ENCODE measurements at places on chromosomes 16 and 17.

DNA sequence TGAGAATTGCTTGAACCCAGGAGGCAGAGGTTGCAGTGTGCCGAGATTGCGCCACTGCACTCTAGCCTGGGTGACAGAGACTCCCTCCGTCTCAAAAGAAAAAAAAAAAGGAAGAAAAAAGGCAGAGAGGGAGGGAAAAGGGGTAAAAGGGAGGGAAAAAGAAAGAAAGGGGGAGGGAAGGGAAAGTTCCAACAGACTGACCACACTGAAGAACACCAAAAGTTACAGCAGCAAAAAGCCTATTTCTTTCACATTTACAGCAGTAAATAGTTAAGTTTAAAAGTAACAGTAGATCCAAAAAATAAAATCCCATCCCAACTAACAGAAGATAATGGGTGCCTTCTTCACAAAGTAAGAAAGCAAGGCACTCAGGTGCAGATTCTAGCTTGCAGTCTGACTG lies 36.9 kb upstream of the C17orf78 start:
- DNase-seq = no peak

DNA sequence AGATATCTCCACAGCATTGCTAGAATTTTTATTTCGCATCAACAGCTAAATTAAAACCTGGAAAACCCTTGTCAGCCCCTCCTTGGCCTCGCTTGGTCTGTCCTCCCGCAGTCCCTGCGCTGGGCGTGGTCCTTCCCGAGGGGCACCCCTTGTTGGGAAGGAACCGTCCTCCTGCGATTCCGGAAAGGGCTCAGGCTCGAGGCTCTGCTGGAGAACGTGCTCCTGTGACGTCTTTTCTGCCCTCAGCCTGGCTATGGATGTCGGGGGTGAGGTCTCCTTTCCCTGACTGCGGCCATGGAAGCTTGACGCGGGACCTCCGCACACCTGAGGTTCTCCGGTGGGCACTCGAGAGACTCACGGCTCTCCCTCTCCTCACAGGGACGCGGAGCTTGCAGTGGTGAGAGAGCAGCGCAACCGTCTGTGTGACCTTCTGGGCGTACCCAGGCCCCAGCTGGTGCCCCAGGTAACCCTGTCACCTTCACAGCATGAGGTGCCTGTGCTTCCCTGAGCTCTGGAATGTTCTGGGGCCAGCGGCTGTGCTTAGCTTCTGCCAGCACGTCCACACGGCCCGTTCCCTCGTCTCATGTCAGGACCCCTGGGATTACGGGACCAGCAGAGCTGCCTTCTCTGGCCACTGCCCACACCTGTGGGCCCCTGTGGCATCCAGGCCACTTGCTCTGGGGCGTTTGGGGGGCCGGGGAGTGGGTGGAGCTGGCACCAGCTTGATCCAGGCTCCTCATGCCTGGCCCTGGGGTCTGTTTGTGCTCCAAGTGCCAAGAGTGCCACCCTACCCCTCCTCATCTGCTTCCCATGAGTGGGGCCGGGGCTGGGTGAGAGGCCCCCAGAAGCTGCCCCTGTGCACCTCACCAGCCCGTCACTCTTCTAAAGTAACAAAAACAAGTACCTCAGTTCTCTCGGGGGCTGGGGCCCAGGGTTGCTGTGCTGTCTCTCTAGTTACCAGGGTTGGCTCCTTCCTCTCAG lies 101.5 kb upstream of the ZNF750 start:
- no peak for DNase-seq

GRCh38 chr17:65181237-65182061 lies 44.3 kb downstream of the RGS9 start:
- DNase-seq = no peak

DNA sequence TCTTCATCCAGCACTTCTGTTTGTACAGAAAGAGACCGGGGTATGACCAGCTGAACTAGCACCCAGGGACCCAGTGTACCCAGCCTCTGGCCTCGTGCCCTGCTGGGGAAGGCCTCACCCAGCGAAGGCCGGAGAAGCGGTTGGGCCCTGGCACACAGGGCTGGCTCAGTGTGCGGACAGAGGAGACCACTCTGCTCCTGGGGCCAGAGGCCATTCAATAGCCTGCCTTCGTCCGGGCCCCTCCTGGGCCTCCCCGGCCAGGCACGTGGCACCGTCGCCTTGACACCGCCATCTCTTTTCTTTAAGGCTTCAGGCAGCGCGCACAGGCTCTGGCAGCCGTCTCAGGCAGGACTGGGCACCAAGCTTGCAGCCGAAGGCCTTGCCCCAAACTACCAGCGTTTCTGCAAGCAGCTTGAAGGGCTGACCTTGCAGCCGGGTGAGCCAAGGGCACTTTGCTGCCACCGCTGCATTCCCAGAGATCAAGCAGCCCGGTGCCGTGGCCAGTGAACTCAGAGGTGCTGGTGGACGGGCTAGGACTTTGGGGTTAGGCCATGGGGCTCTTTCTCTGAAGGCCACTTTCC lies 8.0 kb downstream of the TAX1BP3 start:
- peak; percentile 12 for DNase-seq

DNA sequence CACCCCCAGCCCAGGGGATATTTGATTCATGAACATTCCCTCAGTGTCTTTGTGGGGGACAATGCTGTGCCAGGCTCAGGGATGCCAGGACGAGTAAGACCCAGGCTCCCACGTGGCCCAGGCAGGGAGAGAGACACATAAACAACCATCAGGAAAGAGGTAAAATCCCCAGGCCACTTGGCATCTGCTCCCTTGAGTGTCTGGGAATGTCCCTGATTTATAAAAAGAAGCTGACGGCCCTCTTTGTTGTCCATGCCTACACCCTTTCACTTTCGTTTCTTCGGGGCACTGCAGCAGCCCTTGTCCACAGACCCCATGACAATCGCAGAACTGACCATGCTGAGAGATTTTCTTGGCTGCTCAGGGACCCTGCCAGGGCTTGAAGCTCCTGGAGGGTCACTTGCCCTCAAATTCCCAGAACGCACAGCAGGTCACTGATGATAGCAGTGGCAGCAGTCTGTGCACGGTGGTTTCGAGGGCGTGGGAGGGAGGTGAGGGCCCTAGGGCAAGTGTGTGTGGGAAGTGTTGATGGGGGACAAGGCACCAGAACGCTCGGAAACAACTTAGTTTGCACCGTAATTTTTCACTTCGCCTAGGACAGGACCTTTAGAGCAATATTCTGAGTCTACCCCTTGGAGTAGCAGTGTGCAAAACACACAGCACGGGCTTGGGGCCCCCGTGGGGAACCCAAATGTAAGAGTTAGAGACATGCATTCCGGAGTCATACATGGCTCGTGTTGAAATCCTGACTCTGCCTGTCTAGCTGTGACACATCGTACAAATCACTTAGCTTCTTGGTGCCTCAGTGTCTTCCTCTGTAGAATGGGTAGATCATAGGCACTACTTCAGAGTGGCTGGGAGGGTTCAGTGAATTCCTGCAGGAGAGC lies 4.7 kb downstream of the NOD2 start:
- DNase-seq = no peak

- no peak for DNase-seq
These were observed 360.3 kb upstream of the KIF2B start for GRCh38 chr17:53462393-53462811.

GRCh38 chr16:3187798-3188674 lies at the start of gene OR1F1:
Gene OR1F1 (plus strand): TSS chr16:3188204.
- DNase-seq = no peak

GRCh38 chr16:12542818-12543699 lies 260.6 kb downstream of the CPPED1 start:
- DNase-seq = no peak

- no peak for DNase-seq
These were observed 39.6 kb upstream of the NAT9 start for GRCh38 chr17:74815550-74816370.

GRCh38 chr17:68961214-68961882 lies 6.2 kb upstream of the ABCA8 start:
- no peak for DNase-seq

- no peak for DNase-seq
These were observed 277.2 kb upstream of the RBFOX1 start for GRCh38 chr16:7055443-7055842.
